Activated CD4-positive, alpha-beta T cell treated with anti-CD3 and anti-CD28 coated beads, Interleukin-2, amount 50 U/mL, for 4 hours (primary cell): ENCODE measurements at places on chromosomes 12 and 14.
A peak's percentile ranks its signal among the peaks of the same experiment; 100 is the strongest.

DNA sequence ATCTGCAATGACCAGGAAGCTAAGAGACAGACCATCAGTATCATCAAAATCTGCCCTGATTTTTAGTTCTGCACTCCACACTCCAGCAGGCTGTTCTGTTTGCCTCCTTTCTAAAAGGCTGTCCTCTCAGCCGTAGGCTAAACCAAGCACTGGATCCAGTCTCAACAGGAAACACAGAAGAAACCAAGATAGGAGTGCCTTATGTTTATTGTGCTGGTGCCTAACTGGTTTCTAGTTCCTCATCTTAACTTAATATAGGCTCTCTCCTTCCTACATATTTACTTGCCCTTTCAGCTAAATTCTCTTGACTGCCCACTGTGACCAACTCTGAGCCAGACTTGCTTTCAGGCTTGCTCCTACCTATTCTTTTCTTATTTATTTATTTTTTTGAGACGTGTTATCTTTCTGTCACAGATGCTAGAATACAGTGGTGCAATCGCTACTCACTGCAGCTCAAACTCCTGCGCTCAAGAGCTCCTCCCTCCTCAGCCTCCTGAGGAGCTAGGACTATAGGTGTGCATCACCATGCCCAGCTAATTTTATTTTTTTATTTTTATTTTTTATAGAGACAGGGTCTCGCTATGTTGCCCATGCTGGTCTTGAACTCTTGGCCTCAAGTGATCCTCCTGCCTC, 30.8 kb downstream of the GALNT4 start:
- DNase-seq = no peak

GRCh38 chr12:28604240-28604639, 414.0 kb downstream of the CCDC91 start:
- no peak for DNase-seq

DNA sequence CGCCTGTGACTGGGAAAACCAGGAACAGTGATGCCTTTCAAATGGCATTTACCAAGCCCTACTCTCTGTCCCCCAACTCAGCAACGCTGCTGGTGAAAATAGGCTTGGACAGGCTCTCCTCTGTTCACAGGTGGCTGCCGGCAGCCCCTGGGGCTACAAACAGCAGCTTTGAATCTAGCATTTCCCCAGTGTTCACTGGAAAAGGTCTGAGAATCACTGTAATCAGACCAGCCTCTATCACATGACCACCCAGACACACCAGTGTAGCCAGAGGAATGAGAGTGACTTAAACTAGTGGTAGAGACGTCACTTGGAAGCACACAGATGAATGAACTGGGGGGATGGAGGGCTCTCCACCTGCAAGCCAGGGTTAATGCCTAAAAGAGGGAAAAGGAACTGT, 151.8 kb downstream of the FOXN3 start:
- DNase-seq = no peak

DNA sequence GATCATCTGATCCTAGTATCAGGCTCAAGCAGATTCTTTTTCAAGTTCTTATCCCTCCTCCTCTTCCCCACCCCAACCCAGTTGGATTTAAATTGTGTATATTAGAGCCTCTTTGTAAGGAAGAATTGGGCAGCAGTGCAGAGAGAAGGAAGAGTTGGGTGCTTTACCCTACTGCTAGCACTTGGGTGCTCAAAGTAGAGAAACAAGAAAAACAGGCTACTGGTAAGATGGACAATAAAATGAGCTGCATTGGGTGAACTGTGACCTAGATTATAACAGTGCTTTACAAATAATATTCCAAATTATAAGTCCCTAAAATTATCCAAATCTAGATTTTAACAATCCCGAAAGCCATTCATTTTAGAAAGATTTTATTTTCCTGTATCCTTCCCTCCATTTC, 363.4 kb upstream of the GARIN6 start:
- no peak for DNase-seq

DNA sequence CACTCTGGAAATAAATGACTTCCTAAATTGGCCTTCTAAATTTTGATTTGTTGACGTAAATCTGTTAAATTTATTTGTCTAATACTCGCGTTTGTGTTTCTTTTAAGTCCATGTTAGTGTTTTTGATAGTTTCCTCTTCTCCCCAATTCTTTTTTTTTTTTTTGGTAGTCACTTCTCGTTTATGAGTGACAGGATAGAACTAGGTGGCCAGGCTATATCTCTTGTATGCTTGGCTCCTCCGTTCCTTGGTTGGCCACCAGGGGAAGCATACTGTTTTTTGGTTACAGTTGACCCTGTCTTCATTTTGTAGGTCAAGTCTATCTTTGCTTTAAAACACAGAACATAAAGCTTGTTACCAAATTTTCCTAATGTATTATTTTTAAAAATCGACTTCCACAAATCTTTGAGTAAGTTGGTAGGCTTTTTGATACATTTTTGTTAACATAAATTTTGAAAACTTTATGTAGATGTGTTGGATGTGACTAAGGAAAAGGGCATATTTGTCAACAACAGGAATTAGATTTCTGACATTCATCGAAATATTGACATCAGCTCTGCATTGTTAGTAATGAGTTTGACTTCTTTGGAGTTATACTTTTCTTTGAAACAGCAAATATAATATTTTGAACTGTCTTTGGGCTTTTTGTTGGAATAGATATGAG, 2.2 kb downstream of the RCOR1 start:
- DNase-seq = peak; percentile 40

DNA sequence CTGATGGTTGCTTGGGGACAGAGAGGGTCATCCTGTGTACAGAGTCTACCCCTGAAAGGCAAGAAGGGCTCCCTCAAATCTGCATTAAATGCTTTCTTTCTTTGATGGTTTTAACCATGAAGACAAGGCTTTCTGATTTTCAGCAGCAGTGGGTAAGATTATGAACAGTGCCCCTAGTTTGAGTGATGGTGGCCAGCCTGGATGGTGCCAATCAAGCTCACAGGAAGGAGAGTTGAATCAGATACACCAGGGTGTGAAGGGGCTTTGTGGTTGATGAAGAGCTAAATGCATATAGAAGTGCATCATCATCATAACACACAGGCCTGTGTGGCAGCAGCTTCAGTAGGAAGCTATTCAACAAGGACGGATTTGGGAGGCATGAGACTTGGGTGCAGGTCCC, 5.7 kb downstream of the KRT85 start:
- no peak for DNase-seq

DNA sequence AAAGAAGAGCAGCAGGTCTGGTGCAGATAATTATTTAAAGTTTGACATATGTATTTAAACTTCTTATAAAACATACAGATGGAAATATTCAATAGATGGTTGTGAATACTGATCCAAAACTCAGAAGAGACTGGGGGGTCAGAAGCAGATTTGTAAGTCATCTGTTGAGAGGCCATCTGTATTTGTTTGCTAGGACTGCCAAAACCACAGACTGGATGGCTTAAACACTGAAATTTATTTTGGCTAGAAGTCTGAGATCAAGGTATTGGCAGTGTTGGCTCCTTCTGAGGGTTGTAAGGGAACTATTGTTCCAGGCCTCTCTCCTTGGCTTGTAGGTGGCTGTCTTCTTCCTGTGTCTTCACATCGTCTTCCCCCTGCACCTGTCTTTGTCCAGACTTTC, 153.9 kb downstream of the LRRK2 start:
- no peak for DNase-seq

DNA sequence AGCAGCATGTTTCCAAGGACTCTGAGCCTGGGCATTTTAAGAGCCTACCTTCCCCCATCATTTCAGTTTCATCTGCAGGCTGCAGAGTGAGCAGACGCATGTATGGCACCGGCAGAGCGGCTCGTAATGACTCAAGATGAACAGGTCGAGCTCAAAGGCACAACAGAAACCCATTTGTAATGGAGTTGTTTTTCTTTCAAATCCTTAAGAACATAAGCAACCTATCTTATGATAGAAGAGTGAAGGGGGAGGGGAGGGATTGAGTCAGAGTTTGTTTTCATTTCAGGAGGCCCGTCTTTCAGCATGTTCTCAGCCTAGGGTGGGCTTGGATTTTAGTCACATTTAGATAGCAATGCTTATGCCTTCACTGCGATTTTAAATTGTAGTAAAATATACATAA, 54.9 kb upstream of the CISTR start:
- no peak for DNase-seq

DNA sequence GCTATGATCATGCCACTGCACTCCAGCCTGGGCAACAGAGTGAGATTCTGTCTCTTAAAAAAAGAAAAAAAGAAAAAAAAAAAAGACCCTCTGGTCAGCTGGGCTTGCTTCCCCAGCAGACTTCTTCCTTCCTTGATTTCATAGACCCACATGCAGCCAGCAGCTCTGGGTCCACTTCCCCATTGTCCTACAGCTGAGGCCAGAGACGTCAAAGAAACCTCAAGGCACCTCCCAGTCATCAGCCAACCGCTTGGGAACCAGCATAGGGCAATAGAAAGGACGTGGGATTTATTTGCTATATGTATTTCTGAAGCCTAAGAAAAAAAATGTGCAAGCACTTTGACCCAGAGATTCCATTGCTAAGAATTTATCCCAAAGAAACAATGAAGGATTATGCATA, 35.4 kb upstream of the SPPL3 start:
- DNase-seq = no peak

GRCh38 chr12:47775100-47775911, 2.3 kb downstream of the SLC48A1 start:
- DNase-seq = no peak

DNA sequence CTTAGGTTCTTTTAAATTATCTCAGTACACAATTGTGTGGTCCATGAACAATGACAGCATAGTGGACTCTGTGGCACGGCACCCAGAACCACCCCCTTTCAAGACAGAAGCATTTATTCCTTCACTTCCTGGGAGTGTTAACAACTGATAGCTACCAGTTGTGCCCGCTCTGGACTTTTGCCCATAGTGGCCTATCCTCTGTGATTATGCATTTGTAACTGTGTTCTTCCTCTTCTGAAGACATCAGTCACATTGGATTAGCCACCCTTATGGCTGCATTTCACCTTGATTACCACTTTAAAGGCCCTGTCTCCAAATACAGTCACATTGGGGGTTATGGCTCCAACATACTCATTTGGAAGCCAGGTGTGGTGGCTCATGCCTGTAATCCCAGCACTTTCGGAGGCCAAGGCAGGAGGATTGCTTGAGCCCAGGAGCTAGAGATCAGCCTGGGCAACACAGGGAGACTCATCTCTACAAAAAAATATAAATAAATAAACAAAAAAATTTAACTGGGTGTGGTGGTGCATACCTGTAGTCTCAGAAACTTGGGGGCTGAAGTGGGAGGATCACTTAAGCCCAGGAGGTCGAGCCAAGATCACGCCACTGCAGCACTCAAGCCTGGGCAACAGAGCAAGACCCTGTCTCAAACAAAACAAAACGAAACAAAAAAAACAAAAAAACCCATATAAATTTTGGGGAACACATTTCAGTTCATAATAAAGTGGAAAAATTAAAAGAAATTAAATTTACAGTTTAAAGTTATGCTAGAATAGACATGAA, 27.6 kb upstream of the PHC1 start:
- no peak for DNase-seq

- no peak for DNase-seq
Observed at GRCh38 chr14:29906256-29906870, 21.3 kb downstream of the PRKD1 start.
